ENCODE measurements at places on chromosomes 2 and 18.

DNA sequence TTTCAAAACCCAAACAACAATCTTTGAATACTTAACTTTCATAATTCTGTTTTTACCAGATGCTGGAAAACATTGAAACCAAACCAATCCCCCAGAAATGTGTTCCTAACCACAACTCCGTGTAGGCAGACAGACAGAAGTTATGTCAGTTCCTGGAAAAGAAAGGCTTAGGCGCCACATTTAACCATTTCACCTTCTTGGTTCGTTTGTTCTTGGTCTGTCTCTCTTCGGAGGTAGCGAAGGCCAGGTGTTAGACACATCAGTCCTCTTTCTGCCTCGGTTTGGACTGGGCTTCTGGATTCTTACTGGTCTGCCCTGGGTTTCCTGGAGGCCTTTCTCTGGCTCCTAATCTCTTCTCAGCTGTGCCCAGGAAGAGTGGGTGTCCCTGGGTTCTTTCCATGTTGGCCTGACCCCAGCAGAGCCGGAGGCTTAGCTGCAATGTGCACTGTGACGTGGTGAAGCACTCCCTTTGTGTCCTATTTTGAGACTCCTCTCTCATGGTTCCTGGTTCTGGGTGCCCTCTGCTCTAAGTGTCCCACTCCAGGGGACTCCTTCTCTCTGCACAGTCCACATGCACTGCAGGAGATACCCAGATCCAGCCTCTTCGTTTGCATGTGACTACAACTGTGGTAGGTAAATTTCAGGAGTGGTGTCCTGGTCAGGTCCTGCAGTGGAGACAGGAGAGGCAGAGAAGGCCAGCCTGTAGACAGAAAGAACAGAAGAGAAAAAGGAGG is 23.1 kb upstream of the RAB31 start:
- no peak for DNase-seq

- no peak for DNase-seq
These were observed 88.4 kb upstream of the SMAD2 start for GRCh38 chr18:48018851-48019250.

DNA sequence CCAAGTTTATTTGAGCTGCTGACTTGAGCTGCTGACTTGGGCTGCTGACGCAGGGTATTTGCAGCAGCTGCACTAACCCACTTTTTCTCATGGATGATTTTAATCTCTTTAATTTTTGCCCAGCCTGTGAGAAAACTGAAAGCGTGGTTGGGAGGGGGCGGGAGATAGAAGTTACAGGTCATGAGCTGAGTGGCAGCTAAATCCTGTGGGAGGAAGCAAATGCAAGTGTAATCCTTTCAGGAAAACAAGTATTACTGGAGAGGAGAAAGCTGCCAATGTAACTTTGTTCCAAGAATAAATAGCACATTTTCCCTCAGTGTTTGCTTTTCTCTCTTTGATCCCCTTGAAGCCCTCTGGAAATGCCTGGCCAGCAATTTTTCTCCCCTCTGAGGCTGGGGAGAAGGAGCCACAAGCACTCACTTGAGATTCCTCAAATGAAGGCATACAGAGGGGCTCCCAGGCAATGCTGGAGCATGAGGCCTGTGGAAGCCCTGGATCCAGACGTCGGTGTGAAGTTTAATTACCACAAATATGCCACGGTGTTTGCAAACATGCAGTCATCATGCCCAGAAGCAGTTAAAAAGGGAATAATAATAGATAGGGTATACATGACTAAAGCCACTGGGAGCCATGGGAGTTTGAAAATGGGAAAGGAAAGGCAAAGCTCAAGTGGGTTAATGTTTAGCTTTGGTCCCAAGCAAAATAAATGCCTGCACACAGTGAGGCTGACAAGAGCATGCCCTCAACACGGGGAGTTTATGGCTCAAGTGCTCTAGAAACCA is 10.4 kb upstream of the EVA1A start:
- DNase-seq: no peak

GRCh38 chr2:148596018-148596417 is 48.5 kb upstream of the EPC2 start:
- no peak for DNase-seq

DNA sequence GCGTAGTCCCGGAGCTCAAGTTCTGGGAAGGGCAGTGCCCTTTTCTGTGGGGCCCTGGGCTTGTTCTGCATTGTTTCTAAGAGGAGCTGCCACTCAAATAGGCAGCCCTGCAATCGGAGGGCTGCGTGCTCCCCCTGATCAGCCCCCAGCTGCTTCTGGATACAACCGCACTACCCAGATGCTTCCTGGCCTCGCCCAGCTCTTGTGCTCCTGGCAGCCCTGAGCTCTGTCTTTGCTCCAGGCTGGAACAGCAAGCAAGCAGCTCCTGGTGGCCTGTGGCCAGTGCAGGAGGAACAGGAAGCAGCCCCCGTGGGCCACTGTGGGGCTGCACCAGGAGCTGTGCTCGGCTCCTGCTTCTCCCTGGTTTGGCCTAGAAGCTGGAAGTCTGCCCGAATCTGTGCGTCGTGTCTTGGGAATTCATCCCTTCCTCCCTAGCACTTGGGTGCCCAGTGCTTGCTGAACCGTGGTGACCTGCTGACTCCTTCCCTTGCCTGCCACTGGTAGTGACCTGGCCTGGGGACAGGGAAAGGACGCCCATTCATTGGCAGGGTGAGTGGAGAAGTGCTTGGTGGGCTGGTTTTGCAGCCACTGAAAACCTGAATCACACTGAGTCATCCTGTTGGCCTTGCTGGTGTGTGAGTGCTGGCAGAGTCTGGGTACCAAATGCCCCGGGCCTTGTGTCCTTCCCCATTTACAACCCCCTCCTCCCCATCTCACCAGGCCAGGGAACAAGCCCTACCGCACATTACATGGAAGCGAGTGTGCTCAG is 27.3 kb upstream of the NTSR2 start:
- no peak for DNase-seq

DNA sequence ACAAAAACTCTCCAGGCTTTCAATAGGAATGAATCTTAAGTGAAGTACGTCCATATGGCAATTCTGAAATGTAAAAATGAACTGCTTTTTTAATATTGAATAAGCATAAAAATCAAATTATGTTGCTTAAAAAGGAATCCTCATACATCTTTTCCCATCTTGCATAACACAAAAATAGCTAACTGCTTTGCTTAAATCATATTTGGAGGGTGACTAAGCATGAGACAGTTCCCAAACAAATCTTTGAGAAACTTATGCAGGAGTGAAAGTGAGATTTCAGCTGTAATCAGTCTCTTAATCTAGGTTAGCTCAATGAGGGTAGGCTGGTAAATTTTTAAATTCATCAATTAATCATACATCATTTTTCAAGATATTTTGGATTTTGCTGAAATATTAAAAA is 111.5 kb downstream of the MBD5 start:
- no peak for DNase-seq

DNA sequence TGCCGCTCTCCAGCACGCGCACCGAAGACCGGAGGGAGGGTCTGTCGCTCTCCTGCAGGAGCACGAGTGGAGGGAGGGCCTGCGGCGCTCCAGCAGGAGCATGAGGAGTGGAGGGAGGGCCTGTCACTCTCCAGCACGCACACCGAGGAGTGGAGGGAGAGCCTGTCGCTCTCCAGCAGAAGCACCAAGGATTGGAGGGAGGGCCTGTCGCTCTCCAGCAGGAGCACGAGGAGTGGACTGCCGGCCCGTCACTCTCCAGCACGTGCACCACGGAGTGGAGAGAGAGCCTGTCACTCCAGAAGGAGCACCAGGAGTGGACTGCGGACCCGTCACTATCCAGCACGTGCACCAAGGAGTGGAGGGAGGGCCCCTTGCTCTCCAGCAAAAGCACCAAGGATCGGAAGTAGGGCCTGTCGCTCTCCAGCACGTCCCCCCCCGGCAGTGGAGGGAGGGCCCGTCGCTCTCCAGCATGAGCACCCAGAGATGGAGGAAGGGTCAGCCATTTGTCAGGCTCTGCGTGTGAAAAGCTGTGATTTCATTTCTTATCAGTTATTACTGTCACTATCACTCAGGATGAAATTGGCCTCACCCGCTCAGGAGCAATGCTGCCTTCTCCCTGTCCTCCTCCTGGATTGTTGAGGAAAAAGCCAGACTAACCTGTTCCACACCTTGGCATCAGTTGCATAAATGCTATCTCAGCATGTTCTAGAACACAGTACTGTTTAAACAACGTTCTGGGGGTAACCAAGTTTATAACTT is 35.9 kb downstream of the ADI1 start:
- no peak for DNase-seq

- no peak for DNase-seq
These were observed 27.8 kb downstream of the SLC14A1 start for GRCh38 chr18:45751766-45752165.

DNA sequence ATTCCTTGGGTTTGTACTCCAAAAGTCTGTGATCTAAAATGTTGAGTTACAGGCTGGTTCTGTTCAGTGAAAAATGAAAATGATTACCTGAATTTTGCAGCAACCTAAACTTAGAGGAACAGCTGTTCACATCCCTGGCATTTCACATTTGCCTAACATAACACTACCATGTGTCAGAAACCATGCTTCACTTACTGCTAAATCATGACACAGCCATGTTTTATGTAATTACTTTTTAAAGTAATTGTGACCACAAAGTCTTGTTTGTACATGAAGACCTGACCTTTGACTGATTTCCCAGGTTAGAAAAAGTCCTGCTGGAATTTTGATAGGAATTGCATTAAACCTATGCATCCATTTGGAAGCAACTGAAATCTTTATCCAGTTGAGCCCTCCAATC is 79.1 kb downstream of the FAM168B start:
- no peak for DNase-seq

DNA sequence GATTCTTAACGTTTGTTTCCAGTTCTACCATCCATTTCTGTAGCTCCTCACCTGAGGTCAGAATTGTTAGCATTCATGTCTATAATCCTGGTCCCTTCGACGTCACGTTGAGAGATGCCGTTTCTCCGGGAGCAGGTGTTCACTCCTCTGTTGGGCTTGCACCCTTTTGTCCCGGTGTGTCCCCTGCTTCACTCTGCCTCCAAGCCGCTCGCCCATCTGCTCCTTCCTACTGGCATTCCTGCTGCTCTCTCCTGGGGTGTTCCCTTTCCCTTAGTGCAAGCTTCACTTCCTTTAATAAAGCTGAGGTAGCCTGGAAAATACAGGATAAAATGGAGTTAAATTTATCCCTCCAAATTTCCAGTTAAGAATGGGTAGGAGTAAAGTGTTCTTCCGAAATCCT is 61.9 kb upstream of the CABYR start:
- DNase-seq: no peak
